Inflammatory macrophage treated with lipopolysaccharide for 4 hours (primary cell): ENCODE measurements at places on chromosomes 6 and 20.

DNA sequence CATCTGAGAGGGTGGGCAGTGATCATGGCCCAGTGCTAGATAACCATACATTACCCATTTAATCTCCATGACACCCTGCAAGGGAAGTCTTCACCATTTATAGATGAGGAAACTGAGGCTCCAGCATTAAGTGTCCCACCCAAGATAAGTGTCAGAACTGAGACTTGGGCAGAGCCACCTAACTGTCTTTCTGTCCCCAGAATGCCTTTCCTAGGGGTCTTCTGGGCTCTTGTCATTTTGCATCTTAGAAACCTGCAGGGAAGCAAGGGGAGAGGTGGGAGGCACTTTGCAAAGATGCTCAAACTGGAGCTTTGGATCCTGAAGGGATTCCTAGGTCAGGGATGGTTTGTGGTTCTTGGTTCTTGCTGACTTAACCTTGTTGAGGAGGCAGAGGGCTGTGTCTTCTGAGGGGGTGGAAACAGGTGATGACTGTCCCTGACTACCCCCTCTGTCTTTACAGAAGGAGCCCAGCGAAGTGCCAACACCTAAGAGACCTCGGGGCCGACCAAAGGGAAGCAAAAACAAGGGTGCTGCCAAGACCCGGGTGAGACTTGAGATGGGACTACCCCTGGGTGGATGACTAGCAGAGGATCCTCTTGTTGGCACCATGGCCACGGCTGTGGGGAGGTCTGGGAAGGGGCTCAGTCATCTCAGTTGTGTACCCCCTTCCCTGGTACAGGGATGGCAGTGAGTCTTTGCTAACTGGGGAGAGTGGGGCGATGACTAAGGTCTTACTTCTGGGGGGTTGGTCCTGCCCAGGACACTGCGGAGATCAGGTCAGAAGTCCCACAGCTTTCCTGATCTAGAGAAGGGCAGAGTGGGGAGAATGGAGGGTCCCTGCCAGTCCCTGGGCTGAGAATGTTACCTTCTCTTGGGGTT is 5.8 kb downstream of the HMGA1 start:
- no peak for DNase-seq

GRCh38 chr6:118356054-118356453 is 192.0 kb upstream of the PLN start:
- DNase-seq, result no peak

- DNase-seq, result no peak
These were observed 488.5 kb upstream of the BTBD3 start for GRCh38 chr20:11429168-11429567.

- no peak for DNase-seq
These were observed 122.3 kb downstream of the BANF2 start for GRCh38 chr20:17822039-17822438.

- no peak for DNase-seq
These were observed 35.9 kb downstream of the ANKRD60 start for GRCh38 chr20:58192567-58192966.

DNA sequence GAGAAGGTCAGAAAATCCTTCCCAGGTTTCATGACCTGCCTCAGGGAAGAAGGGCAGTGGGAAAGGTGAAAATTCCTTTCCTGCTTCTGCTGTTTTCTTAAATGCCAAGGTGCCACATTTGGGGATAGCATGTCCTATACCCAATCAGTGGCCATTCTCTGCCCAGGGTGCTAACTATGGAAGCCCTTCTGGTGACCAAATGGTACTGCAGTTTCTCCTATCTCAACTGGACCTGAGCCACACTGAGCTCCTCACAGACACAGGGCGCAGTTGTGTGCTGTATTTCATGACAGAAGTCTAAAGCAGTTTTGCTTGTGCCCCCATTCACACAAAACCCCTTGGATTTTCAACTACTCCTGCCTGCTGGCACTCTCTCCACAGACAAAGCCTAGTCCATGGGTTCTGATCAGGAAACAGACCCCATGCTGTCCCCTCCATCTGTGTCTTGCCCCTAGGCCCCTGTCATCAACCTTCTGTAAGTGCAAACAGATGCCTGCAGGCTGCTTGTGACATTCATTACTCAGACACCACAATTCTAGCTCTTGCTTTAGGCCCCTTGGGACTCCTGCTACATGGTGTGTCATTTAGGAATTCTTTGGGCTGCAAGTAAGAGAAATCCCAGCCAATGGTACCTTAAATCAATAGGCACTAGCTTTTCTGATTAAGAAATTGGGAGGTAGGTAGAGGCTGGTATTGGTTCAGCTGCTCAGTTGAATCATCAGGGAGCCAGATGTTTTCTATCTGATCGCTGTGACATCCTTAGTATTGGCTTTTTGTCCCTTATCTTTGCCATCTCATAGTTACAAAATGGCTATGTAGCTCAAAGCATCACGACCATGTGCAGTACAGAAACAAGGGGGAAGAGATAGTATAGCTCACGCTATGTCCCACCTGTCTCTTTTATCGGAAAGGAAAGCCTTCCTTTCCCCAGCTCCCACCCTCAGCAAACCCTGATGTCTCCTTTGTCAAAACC is 147.8 kb downstream of the CD83 start:
- DNase-seq, result no peak

- peak; percentile 55 for DNase-seq
These were observed 10.0 kb downstream of the CITED2 start for GRCh38 chr6:139364302-139364981.

- DNase-seq, result no peak
These were observed 22.9 kb downstream of the ASIP start for GRCh38 chr20:34264141-34264540.

DNA sequence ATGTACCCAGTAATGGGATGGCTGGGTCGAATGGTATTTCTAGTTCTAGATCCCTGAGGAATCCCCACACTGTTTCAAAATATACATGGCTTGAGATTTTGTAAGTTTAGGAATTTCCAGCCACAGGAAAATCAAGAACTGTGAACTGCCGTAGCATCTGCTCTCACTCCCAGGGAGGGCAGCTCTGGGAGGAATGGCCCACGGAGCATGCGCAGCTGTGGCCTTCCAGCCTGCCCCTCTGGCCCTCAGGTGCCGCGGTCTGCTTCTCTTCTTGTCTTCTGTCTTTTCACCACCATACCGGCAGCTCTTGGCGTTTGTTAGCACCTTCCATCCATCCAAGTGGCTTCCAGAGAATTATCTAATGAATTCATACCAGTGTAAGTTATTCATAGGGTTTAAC is 19.9 kb upstream of the EXOC2 start:
- no peak for DNase-seq

DNA sequence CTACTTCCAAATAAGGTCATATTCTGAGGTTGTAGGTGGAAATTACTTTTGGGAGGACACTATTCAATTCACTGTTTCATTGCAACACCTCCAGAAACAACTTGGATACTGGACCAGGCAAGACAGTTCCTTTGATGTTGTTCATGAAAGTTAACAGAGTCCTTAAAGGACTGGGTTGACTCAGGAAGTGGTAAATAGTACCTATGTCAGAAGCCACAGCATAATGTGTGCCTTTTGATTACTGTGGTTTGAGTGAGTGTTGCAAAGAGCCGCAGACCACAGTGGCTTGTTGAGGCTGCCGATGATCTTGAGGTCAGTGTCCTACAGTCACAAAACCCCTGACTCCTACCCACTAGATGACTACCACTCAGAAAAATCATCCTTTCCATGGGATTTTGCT is 10.9 kb downstream of the IL20RA start:
- no peak for DNase-seq
